ENCODE measurements at places on chromosomes 7 and 10.

DNA sequence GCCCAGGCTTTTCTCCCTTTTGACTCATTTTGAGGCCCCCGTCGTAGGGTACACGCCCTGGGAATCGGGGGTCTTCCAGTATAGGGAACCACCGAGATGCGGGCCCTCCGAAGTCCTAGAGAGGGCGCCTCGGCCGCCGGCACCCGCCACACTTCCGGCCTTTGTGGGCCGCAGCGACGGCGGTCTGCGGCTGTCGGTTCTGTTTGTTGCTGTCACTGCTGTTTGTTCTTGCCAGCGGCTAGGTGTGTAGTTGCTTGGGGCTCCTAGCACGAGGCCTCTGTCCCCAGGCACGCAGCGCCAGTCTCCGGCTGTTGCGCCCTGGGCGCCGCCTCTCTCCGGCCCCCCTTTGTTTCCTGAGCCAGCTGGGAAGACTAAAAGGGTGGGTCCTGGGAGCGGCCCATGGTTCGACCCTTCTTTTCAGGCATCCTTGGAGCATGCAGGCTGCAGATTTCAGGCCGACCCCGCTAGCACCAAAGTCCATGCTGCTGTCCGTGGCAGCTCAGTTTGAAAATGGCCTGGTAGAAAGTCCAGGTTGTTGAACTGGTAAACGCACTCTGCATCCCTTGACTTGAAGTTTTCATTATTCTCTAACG lies 17.8 kb upstream of the ZKSCAN1 start:
- DNase-seq = peak; percentile 68

GRCh38 chr7:1555046-1555812 lies 776 bp downstream of the TMEM184A start:
- peak; percentile 60 for DNase-seq

DNA sequence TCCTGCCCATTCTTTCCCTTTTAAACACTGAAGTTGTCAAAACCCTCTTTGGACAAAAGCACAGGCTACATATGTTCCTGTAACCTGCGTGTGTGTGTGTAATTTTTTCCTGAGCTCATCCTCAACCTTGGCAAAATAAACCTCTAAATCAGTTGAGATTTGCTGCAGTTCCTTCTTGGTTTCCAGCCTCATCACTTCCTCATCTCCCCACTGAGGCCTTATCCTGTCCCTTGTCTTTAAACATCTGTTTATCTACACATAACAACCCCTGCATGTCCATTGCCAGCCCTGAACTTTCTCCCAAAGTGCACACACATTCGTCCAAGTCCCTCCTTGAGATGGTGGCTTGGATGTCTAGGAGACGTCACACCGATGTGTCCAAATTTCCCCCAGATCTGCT lies 35.5 kb downstream of the LYZL2 start:
- no peak for DNase-seq

GRCh38 chr7:141102436-141102835 lies 28.6 kb downstream of the TMEM178B start:
- DNase-seq = no peak

DNA sequence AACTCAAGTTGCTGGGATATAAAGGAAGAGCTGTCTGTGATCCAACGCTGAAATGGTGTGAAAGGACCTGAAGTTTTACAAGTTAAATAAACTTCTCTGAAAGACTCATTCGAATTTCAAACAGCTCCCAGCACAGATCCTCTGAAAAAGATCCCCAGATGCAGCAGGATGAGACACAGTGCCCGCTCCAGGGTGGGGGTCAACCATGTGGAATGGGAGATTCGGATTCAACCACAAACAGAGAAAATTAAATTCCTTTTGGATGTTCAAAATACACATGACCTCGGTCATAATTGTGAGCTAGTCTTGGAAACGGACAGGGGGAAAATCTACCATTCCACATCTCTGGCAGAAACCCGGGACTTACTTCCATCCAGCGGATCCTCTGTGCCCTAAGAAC lies 119.6 kb downstream of the PRKAG2 start:
- no peak for DNase-seq

DNA sequence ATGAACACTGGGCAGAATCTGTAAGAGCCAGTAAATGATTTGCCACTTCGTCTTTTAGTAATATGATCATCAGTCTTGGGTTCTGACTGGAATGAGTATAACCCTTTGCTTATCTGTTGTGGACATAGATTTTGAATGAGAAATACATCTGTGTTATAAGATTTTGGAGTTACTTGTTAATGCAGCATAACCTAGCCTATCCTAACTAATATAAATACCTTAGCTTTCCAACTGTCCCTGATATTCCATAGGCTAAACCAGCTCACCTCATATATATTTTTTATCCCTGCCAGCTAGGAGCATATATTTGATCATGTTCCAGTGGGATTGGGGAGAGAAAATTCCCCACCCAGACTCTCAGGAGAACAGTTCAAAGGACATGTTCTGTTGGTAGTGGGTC lies 15.1 kb downstream of the LRMDA start:
- DNase-seq = no peak

DNA sequence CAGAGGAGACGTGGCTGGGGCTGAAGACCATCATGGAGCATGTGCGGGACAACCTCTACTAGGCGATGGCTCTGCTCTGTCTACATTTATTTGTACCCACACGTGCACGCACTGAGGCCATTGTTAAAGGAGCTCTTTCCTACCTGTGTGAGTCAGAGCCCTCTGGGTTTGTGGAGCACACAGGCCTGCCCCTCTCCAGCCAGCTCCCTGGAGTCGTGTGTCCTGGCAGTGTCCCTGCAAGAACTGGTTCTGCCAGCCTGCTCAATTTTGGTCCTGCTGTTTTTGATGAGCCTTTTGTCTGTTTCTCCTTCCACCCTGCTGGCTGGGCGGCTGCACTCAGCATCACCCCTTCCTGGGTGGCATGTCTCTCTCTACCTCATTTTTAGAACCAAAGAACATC lies 22.0 kb upstream of the CPA5 start:
- DNase-seq = no peak

Data from heart left ventricle (tissue), 16 donors.